Stimulated activated CD8-positive, alpha-beta memory T cell treated with anti-CD3 and anti-CD28 coated beads, Interleukin-4, amount 100 ng/mL, for 1 hour (primary cell): ENCODE measurements at places on chromosomes 3 and 15.

GRCh38 chr15:99981839-99982658 is 248.8 kb upstream of the LYSMD4 start:
- no peak for DNase-seq

GRCh38 chr3:186044968-186045367 is 63.9 kb downstream of the ETV5 start:
- DNase-seq = no peak

GRCh38 chr15:72790302-72790910 is 6.8 kb upstream of the ADPGK start:
- no peak for DNase-seq

GRCh38 chr15:47415539-47415971 is 301.8 kb upstream of the SEMA6D start:
- no peak for DNase-seq

DNA sequence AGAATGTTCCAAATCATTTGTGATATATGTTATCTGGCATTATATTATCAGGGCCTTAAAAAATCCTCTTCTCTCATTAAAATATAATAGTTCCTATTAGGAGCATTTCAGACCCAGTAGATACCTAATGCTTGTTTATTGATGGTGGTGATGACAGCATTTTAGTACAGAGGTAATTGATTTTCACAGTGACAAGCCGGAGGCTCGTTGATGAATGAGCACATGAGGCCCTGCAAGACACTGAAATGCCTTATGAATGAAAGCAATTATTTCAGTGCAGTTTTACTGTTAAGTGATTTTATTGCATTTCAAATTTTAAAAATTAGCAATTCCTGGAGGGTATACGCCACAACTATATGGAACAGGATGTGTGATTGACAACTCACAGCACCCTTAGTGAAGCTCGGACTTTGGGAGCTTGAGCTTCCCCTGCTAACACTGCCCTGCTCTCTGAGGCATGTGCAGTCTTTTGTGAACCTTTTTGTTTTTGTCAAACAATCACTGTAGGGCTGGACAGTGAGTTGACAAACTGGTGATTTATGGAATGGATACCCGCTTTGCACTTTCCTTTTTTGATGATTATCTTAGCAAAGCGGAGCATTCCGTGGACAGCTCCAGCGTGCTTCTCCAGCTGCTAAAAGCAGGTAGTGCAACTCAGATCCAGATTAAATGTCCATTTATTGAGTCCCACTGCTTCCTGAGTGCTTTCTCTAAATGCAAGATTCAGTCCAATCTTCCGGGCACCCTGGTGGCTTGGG is 187.0 kb upstream of the ATP10A start:
- no peak for DNase-seq

GRCh38 chr15:69392352-69392751 is 21.8 kb upstream of the KIF23 start:
- DNase-seq = no peak

DNA sequence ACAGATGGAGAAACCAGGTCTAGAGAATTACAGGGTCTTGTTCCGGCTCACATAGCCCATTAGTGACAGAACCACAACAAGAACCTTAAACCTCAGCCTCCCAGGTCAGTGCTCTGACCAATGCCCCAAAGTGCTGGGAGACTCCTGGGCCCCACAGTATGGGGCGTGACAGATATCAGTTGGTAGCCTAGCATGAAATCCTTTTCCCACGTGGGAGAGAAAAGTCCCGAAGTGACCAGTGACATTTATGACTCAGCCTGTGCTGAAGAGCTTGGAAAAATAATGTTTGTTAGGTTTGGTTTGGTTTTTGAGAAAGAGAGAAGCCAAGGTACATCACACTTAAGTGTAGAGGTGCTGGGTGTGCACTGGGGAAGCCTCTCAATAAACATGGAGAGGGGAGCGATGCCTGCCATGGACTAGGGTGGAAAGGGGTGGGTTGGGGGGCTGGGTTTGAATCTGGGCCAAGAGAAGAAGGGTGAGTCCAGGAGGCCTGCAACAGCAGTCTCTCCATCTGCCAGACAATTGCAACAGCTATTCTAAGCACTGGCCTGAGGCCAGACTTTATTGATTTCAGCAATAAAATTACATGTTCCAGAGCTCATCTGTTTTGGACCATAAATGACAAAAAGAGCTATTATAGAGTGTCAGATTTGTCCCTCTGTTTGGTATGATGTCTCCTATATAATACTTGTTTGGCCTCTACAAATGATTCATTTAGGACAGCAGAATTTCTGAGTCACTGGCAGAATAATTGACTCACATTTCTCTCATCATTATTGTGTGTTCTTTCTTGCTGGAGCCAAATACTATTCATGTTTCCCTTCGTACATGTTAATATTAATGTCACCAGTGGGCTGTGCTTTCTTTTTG is 43.4 kb downstream of the C2CD4A start:
- DNase-seq = no peak

DNA sequence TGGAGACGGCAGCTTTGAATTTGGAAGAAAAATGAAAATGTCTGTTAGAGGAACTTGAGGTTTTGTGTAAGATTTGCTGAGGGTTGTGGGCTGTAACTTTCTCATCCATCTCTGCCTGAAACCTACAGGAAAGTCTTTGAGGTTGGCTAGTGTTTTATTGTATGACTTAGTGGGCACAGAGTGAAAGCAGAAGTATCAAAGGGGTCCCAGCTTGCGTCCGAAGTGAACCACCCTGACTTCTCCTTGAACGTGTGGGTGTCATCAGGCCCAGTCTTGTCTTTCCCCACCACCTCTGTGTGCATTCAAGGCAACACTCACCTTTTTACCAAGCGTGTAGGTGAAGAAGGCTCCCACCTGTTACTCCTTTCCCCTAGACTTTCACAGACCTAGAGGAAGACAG is 682.1 kb upstream of the CFAP20DC start:
- no peak for DNase-seq

GRCh38 chr15:72195101-72195511 is 2.5 kb downstream of the GRAMD2A start:
- DNase-seq = no peak

GRCh38 chr15:52427804-52428203 is 100.9 kb downstream of the MYO5A start:
- no peak for DNase-seq

- no peak for DNase-seq
Observed at GRCh38 chr3:159210336-159210735, 408.5 kb downstream of the MFSD1 start.

DNA sequence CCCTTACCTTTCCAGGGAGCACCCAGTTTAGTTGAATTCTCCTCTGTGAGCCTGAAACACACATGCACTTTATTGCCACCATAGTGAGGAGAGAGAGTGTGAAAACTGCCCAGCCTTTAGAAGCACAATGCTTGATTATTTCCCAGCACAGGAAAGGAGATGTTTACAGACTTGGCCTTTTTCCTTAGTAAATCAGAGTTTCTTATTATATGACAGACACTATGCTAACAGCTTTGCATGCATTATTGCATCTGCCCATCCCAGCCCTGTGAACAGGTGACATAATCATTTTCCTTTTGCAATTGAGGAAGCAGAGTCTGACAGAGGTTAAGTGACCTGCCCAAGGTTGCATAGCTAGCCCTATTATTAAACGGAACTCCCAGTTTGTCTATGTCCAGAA is 36.5 kb downstream of the CAPN3 start:
- no peak for DNase-seq

GRCh38 chr15:63067976-63068743 is 25.6 kb downstream of the TPM1 start:
- DNase-seq = no peak

- no peak for DNase-seq
Observed at GRCh38 chr3:49880581-49881315, 11.0 kb upstream of the CAMKV start.

- DNase-seq = no peak
Observed at GRCh38 chr15:75178171-75178937, 23.3 kb upstream of the C15orf39 start.

DNA sequence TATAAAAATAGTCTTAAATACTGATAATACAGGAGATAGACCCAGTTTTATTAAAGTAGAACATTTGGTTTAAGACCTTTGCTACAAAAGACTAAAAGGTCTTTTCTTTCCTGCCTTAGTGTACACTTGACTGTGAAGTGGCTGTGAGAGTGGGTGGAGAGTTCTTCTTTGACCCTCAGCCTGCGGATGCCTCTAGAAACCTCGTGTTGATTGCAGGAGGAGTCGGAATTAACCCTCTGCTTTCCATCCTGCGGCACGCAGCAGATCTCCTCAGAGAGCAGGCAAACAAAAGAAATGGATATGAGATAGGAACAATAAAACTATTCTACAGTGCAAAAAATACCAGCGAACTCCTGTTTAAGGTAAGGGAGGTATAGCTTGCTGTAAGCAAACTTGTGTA is 36.5 kb downstream of the OXNAD1 start:
- no peak for DNase-seq

GRCh38 chr3:172511783-172512762 is 11.2 kb downstream of the TNFSF10 start:
- DNase-seq = peak; percentile 26

DNA sequence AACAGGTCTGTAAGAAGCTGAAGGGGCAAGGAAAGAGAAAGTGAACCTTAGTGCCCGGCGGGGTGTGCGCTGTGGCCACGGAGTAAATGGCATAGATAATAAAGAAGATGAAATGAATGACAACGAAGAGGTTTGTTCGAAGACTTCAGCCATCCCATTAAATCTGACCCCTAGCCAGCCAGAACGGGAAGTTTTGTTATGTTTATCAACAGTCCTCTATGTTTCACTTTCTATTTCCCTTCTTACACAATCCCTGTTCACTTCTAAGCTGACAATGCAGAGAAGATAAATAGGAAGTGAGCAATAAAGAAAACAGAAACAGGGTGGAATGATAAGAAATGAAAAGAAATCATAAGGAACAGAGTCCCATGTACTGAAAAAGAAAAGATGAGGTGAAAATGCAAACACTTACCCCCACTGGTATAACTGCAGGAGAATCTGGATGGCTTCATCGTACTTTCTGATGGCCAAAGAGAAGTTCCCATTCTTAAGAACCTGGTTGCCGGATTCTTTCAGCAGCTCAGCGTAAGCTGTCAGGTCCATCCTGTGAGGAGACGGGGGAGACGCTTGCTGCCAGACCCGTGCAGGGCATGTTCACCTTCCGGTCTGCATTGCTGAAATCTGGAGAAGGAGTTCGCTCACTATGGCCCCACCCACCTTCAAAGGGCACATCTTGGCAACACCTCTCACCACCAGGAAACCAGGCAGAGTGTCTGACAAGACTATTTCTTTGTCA is 36.8 kb downstream of the TRANK1 start:
- DNase-seq = peak; percentile 49

DNA sequence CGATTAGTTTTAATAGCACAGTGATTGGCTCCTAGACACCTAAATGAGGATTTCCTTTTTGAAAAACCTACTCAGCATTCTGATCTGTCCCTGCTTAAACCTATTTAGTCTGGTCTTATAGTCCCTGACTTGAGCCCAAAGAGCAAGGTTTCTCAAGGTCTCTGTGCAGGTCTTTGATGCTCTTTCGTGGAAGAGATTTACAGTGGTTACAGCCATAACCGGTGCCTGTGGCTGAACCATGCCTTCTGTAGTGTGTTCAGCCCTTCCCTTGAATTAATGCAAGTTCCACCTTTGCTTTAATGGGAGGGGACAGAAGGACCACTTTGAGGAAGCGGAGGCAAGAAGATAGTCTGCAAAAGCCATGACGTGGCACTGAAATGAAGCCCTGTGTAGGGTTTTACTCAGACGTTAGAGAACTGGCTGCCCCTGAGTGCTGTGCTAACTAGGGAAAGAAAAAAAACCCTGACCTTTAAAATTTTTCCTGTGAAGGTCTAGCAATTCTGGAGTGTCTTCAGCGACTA is 43.0 kb downstream of the ZBTB38 start:
- DNase-seq = no peak

GRCh38 chr3:140898340-140899180 is 43.1 kb upstream of the SLC25A36 start:
- no peak for DNase-seq

GRCh38 chr15:33722005-33722672 is 246.2 kb upstream of the CHRM5 start:
- no peak for DNase-seq

DNA sequence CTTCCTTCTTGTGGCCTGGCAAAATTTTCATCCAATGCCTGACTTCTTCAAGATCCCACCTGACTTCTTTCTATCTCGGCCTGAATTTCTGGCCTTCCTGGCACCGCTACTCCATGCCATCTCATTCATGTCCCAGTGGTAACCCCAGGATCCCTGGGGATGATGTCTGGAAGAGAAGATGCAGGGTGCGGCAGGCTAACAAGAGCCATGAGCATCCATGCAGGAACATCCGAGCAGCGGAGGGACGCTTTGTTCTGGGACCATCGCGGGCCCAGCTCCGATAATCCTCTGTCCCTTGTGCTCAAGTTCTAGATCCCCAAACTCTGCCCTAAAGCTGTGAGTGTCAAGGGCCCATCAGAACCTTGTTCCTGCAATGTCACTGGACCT is 10.9 kb downstream of the MYL3 start:
- DNase-seq = no peak

GRCh38 chr3:29241855-29242254 is 39.0 kb upstream of the RBMS3 start:
- no peak for DNase-seq

GRCh38 chr3:158097081-158097592 is 9.1 kb downstream of the SHOX2 start:
- DNase-seq = no peak

- DNase-seq = no peak
Observed at GRCh38 chr15:96576596-96576995, 246.1 kb downstream of the NR2F2 start.

GRCh38 chr3:155019575-155019974 is 60.5 kb upstream of the MME start:
- no peak for DNase-seq

- DNase-seq = no peak
Observed at GRCh38 chr3:127410678-127411077, 122.8 kb upstream of the PRR20G start.

DNA sequence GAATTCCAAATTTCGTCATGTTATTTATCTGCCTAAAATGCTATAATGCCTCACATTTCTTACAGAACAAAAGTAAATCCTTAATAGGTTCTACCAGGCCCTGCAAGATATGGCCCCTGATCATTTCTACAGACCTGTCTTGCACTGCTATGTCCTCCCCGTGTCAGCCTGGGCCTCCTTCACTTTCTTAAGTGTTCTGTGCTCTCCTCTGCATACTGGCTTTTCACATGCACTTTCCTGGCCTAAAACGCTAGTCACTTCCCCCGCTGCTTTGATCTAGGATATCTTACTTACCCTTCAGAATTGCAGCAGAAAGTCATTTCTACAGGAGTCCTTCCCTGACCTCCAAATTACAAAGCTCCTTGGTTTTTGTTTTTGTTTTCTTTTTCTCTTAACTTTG is 551.3 kb downstream of the NSUN3 start:
- no peak for DNase-seq

- no peak for DNase-seq
Observed at GRCh38 chr15:63029676-63030075, 12.9 kb upstream of the TPM1 start.

- DNase-seq = no peak
Observed at GRCh38 chr3:183142199-183142598, 20.3 kb downstream of the LAMP3 start.

- DNase-seq = peak; percentile 98
Observed at GRCh38 chr3:128617557-128618397, 32.8 kb downstream of the RPN1 start.
